ENCODE measurements at places on chromosomes 16 and 17.

- DNase-seq = no peak
These were observed 59.3 kb downstream of the TMEM100 start for GRCh38 chr17:55663400-55663799.

DNA sequence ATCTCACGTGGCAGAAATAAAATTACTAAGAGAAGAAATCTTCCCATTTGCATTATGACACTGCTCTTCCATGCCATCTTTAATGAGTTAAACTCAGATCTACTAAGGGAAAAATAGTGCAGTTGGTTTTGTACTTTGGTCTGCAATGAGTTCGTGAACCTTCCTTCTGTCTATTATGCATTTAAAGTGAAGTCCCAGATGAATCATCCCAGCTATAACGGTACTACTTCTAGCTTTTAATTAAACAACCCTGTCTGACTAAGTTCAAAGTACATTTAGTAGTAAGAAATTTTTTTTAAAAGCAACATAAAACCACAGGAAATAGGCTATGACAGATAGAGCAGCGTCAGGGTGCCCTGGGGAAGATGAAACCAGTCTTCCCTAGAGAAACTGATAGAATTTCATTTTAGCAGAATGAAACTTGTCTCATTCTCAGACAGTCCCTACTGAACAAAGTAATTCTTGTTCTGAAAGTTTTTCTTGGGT is 1.8 kb downstream of the TMIGD1 start:
- peak; percentile 94 for DNase-seq

DNA sequence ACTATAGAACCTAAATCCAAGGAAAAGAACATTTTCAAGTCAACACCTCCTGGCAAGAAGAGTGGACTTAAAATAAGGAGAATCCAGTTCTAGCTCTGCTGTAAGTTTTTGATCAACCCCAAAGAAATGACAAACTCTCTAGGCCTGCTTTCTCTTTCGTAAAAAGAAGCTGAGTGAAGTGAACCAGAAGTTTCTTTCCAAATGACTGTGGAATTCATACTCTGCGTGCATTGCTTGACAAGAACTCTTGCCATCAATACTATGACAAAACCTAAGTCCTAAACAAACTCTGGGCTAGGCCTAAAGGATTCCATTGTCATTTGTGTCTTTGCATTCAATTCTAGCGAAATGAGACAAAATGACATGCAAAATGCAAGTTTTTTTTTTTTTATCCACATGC is 187.5 kb upstream of the SOX9 start:
- DNase-seq = no peak

- no peak for DNase-seq
These were observed 3.9 kb upstream of the SRCAP start for GRCh38 chr16:30694926-30695693.

DNA sequence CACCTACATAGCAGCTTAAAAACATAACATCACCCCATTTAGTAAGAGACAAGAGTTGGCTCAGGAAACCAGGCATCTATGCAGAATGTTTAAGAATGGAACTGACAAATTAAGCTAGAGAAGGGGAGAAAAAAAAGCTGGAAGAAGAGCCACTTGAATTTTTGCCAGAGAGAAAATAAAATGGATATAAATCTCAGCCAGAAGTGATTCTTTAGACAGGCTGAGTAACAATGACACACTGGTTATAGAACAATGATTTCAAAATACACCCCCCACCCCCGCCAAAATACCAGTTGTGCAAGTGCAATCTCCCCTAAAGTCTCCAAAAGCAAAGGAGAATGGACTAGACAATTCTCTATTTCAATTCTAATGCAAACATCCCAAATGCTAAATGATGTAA is 22.4 kb downstream of the LSM12 start:
- no peak for DNase-seq

DNA sequence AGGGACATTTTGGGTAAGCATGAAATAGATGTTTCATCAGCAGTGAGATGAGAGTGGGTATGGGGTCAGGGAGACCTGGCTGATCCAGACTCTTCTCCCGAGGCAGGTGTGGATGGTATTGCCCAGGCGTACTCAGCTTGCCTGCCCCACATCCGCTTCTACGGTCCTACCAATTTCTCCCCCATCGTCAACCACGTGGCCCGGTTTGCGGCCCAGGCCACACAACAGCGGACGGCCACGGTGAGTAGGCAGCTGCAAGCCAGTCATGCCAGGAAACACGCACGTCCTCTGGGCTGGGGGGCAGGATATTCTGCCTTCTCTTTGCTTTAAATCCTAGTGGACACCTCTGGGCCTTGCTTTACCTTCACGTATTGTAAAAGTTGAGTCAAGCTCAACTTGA is 44.7 kb downstream of the CPNE2 start:
- no peak for DNase-seq

DNA sequence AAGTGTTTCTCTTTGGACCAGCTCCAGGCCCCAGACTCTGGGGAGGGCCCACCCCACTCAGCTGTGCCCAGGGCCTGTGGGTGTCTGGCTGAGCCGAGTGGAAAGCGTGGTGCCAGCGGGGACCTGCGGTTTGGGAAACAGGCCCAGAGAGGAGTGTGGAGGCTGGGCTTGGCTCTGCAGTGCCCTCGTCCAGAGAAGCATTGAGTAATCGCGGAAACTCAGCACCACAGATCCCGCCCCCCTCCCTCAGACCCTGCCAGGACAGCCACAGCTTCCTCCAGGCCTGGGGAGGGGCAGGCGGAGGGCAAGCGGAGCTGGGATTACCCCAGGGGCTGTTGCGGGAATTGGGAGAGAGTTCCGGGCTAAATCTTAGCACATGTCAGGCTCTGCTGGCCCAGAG is 14.6 kb upstream of the PITPNA start:
- no peak for DNase-seq

GRCh38 chr17:79695293-79695790 is 35.4 kb upstream of the ENPP7 start:
- no peak for DNase-seq

DNA sequence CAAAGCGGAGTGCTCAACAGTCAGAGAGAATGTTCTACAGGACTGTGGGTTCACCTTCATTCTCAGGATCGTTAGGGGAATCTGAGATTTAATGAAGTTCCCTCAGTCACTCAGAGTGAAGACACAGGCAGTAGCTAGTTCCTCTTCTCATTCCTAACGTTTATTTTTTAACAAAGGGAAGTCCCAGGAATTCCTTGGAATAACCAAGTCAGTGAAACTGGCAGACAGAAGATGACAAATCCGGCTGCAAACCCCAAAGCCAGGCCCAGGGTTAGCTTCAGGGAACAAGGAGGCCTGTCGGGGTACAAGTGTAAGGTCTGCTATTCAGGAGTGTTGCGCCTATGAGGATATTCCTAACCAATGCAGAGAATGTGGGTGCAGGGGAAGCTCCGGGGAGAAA is 42.0 kb downstream of the COTL1 start:
- no peak for DNase-seq

GRCh38 chr17:37671824-37672547 is 28.7 kb upstream of the DDX52 start:
- DNase-seq = peak; percentile 43

DNA sequence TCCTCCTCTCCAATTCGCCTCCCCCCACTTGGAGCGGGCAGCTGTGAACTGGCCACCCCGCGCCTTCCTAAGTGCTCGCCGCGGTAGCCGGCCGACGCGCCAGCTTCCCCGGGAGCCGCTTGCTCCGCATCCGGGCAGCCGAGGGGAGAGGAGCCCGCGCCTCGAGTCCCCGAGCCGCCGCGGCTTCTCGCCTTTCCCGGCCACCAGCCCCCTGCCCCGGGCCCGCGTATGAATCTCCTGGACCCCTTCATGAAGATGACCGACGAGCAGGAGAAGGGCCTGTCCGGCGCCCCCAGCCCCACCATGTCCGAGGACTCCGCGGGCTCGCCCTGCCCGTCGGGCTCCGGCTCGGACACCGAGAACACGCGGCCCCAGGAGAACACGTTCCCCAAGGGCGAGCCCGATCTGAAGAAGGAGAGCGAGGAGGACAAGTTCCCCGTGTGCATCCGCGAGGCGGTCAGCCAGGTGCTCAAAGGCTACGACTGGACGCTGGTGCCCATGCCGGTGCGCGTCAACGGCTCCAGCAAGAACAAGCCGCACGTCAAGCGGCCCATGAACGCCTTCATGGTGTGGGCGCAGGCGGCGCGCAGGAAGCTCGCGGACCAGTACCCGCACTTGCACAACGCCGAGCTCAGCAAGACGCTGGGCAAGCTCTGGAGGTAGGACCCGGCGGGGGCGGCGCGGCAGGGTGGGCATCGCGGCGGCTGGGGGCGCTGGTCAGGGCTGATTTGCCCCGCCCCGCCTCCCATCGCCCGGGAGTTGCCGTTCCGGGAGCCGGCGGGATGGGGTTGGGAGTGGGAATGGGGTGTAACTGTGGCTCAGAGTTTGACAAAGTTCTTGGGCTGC is 567 bp downstream of the SOX9 start:
- no peak for DNase-seq

DNA sequence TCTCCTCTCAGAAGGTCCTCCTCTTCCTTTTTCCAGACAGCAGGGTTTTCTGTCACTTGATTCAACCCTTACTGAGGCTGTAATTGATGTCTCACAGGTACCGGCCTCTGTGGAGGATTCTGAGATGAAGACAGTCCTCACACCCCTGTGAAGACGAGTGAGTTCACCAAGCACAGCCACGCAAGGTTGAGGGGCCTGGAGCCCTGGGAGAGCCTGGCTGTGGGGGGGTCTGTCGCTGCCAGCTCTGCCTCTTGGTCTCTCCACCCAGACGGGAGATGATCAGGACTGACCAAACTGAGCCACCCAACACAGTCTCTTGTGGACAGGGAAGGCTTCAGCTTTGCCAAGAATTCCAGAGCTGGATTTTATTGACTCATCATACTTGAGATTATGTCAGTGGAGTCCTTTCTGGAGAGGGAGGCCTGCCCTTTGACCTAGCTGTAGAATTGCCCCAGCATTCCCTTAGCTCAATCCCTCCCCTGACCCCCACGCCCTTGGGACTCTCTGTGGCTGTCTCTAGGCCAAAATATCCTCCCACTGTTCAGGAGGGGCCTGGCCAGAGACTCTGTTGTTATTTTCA is 51.1 kb upstream of the CRHR1 start:
- no peak for DNase-seq

DNA sequence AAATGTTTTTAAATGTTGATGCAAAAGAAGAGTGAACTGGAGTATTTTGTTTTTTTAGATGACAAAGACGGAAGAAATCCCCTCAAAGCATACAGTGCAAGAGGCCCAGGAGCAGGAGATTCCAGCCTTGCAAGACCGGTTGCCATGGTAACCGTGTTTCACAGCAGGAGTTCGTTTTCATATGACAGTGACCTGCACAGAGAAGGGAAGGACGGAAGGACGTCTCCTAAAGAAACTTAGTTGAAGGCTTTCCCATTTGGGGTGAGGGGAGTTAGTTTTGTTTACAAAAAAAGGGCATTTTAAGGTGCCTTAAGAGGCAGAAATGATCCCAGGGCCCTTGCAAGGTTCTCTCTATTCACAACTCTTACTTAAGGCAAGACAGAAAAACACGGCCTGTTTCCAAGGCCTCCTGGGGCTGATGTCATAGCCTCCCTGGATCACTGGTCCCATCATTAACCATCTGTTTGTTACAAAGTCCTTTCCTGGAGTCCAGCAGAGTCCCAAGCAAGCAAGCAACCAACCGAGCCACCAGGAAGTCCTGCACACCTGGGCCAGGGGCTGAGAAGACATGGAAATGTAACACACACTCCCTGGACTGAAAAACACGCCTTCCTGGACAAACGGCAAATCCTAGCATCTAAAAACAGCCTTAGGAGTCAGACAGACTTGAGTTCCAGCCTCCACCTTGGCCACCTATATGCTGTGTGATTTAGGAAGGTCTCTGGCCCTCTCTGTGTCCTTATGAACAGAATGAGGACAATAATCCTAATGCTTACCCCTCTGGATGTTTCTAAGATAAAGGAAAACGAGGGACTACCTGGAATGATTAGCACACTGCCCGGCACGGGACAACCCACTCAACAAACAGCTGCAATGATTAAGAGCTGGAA is 30.3 kb upstream of the RPH3AL start:
- peak; percentile 80 for DNase-seq

- DNase-seq = no peak
These were observed 129.6 kb downstream of the SPACA3 start for GRCh38 chr17:33121272-33121671.

DNA sequence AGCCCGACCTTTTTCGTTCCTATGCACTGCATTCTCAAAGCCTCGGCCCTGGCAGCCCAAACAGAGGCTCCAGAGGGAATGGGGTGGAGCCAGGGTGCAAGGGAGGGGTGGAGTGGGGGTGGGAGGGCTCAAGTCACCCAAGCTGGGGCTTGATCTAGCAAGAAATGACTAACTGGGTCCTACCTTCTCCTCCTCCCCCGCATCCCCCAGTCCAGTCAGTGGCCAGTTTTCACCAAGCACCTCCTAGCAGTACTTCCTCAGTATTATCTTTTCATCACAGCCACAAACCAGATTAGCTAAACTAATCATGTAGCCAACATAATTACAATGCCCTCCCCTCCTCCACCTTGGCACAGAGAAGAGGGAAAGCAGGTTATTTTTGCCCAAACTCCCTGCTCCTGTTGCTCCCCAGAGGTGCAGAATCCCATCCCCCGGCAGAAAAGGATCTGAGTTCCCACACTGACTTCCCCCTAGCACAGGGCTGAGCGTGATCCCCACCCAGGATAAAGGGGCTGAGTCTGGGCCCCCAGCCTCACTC is 2.2 kb downstream of the JUP start:
- DNase-seq = peak; percentile 54

DNA sequence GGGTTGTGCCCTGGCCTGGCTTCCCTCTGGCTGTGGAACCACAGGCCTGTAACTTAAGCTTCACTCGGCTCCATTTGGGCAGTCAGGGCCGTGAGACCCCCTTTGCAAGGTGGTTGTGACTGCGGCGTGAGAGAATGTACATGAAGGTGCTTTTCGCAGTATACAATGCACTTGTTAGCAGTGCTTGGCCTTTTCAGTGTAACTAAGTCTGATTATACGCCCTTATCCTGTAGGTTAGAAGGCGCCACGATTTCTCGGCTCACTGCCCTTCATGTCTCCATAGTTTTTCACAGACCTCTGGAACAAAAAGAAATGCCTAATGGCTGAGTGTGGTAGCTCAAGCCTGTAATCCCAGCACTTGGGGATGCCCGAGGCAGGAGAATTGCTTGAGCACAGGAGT is 13.3 kb downstream of the SAP30BP start:
- DNase-seq = no peak

Data from large intestine (tissue), 12 donors.